ENCODE measurements at places on chromosomes 13 and 19.
A peak's percentile ranks its signal among the peaks of the same experiment; 100 is the strongest.

- DNase-seq = no peak
These were observed 19.3 kb downstream of the COL4A2 start for GRCh38 chr13:110326263-110326904.

DNA sequence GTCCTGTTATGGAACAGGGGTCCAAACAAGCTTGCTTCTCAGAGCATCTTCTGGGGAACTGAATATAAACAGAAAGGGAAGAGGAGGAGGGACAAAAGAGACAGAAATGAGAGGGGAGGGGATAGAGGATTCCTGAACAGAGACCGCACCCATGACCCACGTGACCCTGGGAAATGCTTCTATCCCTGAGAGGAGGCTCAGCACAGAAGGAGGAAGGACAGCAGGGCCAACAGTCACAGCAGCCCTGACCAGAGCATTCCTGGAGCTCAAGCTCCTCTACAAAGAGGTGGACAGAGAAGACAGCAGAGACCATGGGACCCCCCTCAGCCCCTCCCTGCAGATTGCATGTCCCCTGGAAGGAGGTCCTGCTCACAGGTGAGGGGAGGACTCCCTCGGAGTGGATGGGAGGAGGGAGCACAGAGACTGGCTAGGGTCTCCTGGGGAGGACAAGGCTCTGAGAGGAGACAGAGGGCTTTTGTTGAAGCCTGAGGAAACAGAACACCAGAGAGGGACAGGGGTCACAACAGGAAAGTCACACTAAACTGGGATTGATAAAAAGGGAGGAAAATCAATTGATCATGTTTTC, at the start of gene CEACAM6:
TSS of gene CEACAM6 (plus strand) at position 203 of the 586 bp plus-strand sequence. CDS start at position 312, 109 bp downstream.
- no peak for DNase-seq

DNA sequence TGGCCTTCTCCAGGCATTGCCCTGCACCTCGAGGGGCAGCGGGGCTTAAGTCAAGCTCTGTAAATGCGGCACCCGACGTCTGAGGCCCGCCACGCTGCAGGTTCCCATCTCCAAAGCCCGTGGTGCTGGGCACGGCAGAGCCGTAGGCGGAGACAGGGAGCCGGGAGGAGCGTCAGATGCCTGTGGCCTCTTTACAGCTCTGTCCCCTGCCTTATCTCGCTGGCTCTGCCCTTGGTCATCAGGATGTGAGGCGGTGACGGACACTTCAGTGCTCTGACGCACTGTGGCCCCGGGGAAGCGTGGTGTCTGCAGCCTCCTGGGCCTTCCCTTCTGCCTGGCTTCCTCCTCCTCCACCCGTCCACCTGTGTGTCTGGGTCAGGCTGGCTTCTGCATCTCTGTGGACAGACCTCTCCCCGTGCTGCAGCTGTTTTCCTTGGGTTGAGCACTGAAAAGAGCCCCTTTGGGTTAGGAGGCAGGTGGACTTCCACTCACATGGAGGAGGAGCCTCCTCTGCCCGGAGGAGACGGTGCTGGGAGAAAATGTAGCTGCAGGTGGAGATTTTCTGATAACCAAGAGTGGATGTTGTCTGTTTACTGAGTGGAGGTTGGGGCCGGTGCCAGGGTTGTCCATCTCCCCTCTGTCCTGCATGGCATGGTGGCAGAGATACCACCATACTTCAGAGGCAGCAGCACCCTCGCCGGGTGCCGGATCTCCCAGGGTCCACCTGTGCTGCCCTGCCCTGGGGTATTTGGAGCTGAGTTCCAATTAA, 14.6 kb downstream of the MCF2L start:
- DNase-seq = no peak

- peak; percentile 35 for DNase-seq
These were observed 1629.4 kb downstream of the PCDH9 start for GRCh38 chr13:65600702-65601101.

GRCh38 chr13:29861694-29862110, 11.3 kb upstream of the UBL3 start:
- DNase-seq = no peak

DNA sequence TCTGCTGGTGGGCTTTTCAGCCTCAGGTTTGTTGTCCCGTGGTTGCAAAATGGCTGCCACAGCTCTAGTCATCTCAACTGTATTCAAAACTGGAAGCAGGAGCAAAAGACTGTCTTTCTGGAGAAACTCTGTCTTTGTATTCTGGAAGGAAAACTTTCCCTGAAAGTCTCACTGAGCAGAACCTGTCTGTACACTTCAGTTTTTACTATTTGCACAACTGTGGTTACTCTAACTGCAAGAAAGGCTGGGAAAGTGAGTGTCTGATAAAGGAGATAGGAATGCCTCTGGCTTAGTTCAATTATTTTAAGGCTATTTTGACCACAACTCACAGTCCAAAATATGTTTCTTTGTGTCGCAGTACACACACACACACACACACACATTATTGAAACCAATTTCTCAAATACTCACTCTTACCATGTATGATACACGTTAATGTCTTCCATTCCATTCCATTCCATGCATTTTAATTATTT, 49.7 kb upstream of the EHD2 start:
- no peak for DNase-seq

GRCh38 chr13:81779876-81780275, 1439.0 kb upstream of the SPRY2 start:
- no peak for DNase-seq

- DNase-seq = peak; percentile 26
These were observed 17.9 kb upstream of the ZNF175 start for GRCh38 chr19:51552996-51553725.

DNA sequence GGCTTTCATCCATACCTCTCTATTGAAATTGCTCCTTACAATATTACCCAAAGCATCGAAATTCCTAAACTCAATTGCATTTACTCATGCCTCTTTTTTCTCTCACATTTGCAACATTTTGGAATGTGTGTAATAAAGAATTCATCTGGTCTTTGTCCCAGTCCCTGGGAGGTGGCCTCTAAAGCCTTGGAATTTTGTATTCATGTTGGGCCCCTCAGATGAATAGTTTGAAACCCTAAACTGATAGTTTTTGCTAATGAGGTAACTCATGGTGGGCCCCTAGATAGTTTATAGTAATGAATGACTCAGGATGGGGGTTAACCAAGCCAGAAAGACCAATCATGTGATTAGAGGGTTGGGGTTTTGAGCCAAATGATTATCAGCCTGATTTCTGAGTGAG, 490.4 kb downstream of the DIAPH3 start:
- no peak for DNase-seq

Data from SK-MEL-5 (cell line).